ENCODE measurements at places on chromosomes 6 and 20. TPM values are rescaled to one million over a fixed set of nuclear protein-coding genes. Genes with fewer than 3 reads are reported as not detected.

PAK5 gene
- total RNA-seq: not detected

IPCEF1 gene
- total RNA-seq: 2.3 TPM

NOL4L gene
- 2.4 TPM for total RNA-seq

ABHD16B gene
- not detected for total RNA-seq

IGF2R gene
- total RNA-seq: 112 TPM

SNAP25 gene
- not detected for total RNA-seq

DNA sequence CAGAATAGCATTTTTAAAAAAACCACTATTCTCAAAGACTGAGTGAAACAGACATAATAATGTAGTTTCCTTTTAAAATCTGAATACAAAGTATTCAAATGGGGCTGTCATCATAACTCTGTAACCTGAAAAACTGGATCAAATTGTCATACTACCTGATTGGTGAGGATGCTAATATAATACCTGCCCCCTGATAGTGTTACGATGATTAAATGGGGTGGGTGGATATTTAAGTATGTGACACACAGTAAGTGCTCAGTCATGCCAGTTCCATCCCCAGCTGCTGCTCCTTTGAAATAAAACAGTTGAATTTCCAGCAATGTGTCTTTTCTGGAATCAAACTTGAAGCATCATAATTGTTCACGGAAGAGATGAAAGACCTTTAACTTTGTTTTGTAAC is 8.9 kb downstream of the HTR1B start:
- no peak for DNase-seq

DNA sequence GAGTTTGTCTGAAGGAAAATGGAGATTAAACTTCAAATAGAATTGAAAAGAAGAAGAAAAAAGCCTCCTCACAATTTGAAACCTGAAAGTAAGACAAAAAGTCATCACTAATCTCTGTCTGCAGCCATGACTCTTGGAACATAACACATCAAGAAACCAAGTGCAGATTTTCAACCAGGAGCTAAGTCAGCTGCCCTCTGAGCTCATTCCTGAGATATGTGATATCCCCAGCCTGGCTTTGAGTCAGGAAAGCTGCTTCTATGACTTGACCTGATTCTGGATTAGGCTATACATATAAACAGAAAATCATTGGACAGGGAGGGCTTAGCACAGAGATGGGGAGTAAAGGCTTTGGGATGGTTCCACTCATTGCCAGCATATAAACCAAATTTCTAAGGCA is 891.4 kb downstream of the TFAP2A start:
- DNase-seq: peak; percentile 82

DNA sequence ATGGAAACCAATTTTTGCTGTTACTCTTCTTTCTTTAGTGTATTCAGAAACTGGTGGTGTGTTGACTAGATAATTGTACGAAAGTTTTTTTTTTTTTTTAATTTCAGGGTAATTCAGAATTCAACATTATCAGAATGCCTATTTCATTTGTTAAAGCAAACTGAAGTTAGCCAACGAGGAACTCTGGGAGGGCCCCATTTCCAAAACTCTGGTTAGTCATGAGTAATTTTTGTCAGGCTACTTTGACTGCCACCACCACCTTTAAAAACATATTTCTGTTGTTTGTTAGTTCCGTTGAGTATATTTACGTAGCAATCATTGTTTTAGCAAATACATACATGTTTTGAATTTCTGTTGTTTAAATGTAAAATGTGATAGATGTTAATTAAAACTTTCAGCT is 763 bp downstream of the ZKSCAN8 start:
- no peak for DNase-seq

DNA sequence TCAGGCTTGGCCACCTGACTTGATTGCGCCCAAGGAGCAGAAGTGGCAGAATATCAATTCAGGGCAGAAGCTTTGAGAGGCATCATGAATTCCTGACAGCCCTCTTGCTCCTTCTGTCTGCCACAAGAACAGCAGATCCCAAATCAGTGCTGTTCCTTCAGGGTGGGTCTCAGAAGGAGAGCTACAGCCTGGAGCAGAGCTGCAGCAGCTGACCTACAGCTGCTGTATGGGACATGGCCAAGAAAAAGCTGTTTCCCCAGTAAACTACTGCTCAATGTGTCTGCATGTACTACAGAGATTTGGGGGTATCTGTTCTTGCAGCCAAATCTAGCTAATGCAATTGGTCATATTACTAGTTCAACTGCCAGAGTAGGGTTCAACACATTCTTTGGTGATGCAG is 69.0 kb downstream of the SLC22A3 start:
- no peak for DNase-seq

- no peak for DNase-seq
Observed at GRCh38 chr20:19451923-19452295, 239.5 kb downstream of the SLC24A3 start.

- no peak for DNase-seq
Observed at GRCh38 chr20:16028923-16029322, 544.3 kb downstream of the KIF16B start.

GRCh38 chr20:39676857-39677391 is 714.8 kb downstream of the DHX35 start:
- DNase-seq: no peak

DNA sequence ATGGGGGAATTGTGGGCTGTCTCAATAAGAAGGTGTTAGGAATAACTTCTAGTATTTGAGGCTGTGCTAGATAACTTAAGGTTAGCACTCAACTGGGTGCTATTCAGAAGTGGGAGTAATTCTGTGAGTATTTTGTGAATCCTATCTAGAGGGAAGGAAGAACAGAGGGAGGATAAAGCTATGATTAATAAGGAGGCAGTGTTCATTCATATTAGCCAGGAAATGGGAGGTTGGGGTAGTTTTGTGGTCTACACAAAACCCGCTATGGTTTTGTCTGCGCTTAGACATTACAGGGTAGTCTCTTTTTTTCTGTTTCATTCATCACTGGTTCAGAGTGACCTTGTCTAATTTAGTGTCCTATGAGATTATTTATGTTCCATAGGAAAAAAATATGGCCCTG is 341.0 kb downstream of the ARHGAP18 start:
- no peak for DNase-seq

DNA sequence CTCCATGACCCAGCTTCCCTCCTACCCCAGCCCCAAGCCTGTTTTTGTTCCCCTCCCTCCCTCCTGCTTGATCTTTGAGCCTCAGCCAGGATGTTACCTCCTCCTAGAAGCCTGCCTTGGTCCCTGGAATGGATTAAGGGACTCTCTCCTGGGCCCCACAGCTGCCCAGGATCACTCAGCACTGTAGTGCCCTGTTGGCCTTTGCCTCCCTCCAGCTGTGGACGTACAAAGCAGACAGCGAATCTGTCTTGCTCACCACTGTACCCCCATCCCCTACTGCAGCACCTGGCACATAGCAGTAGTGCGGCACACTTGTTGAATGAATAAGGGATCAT is 11.8 kb upstream of the FAM110A start:
- DNase-seq: no peak

DNA sequence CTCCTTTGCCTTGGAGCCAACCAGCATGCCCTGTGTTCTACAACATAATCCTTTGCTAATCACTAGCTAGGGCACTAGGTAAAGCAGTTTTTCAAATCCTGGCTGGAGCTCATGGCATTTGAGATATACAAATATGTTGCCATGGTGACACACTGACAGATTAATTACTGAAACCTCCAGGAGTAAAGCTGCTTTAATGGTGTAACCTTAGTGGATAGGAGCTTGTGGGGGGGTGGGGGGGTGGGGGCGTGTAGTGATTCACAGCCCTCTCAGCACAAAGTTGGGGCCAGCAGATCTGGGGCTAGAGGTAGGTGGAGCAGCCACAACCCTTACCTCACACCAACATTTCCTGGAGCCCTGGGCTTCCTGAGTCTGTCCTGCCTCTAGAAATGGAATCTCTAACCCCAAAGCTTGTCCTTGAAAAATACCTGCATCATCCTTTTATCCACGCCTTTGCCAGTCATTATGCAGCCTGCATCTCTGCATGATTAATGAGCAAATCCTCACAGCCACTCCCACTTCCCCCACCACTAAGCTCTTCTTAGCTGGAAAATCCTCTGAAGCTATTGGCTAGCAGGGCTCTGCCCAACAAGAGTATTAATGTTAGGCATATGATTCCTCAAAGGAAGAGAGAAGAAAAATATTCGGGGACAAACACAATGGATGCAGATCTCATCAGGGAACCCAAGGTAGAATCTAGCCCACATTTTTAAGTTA is 84.5 kb upstream of the PRND start:
- no peak for DNase-seq

Measured in SJCRH30 (cell line).